A549 treated with RU486 at 1 μM for 4 hours (cell line): ENCODE measurements at places on chromosomes 4 and X. TPM values are rescaled to one million over a fixed set of nuclear protein-coding genes. Genes with fewer than 3 reads are reported as not detected.

CXorf51B gene
- not detected in 5 replicates for total RNA-seq

PHOX2B gene
- not detected in 5 replicates for total RNA-seq

NAA11 gene
- total RNA-seq = not detected in 5 replicates

SULT1B1 gene
- total RNA-seq = 0.14 TPM in 1 of 5 replicates, not detected in the others

FAT4 gene
- total RNA-seq = 0.85 to 2.1 TPM (median 1.4 TPM) in 5 replicates

RPS6KA6 gene
- total RNA-seq = 3.1 to 6.9 TPM (median 6.1 TPM) in 5 replicates

DUSP9 gene
- 0.89 to 2.1 TPM (median 1.4 TPM) in 5 replicates for total RNA-seq

CXCL1 gene
- total RNA-seq = 10.8 to 15.6 TPM (median 11.7 TPM) in 5 replicates

TCEAL6 gene
- total RNA-seq = not detected in 5 replicates

C1QTNF7 gene
- not detected in 5 replicates for total RNA-seq

S100P gene
- total RNA-seq = 27.5 to 78.2 TPM (median 64.1 TPM) in 5 replicates

CXXC4 gene
- 0.02 TPM in 2 of 5 replicates, not detected in the others for total RNA-seq

DMP1 gene
- not detected in 5 replicates for total RNA-seq

SHISA3 gene
- 0.05 TPM in 1 of 5 replicates, not detected in the others for total RNA-seq

CLDN22 gene
- total RNA-seq = not detected in 5 replicates

CPLX1 gene
- 0.47 to 0.70 TPM (median 0.51 TPM) in 5 replicates for total RNA-seq

SRPX2 gene
- total RNA-seq = 2.0 to 3.5 TPM (median 2.9 TPM) in 5 replicates

GPRIN3 gene
- 1.6 to 5.8 TPM (median 5.6 TPM) in 5 replicates for total RNA-seq

ITGB1BP2 gene
- total RNA-seq = 0.65 to 1.1 TPM (median 0.80 TPM) in 5 replicates

CSAG3 gene
- total RNA-seq = not detected in 5 replicates

CT45A1 gene
- total RNA-seq = not detected in 5 replicates

SSX2B gene
- total RNA-seq = not detected in 5 replicates

ACE2 gene
- not detected in 5 replicates for total RNA-seq

AMOT gene
- total RNA-seq = 0.05 TPM in 1 of 5 replicates, not detected in the others

HS6ST2 gene
- 0.03 to 0.17 TPM (median 0.10 TPM) in 3 of 5 replicates, not detected in the others for total RNA-seq

DDX60 gene
- total RNA-seq = 1.2 to 4.2 TPM (median 2.0 TPM) in 5 replicates

ATP7A gene
- 1.7 to 3.5 TPM (median 3.4 TPM) in 5 replicates for total RNA-seq

SSX3 gene
- total RNA-seq = not detected in 5 replicates

ESX1 gene
- 0.08 TPM in 1 of 5 replicates, not detected in the others for total RNA-seq

ARHGAP24 gene
- 4.4 to 5.2 TPM (median 4.6 TPM) in 5 replicates for total RNA-seq

MSN gene
- total RNA-seq = 231 to 316 TPM (median 284 TPM) in 5 replicates

F11 gene
- not detected in 5 replicates for total RNA-seq

MAGEA10 gene
- 0.13 TPM in 1 of 5 replicates, not detected in the others for total RNA-seq

GPR82 gene
- total RNA-seq = not detected in 5 replicates

ITIH6 gene
- total RNA-seq = not detected in 5 replicates

CXorf49 gene
- total RNA-seq = not detected in 5 replicates

GPR143 gene
- 0.16 to 0.33 TPM (median 0.27 TPM) in 4 of 5 replicates, not detected in the other for total RNA-seq

IL15 gene
- 5.3 to 11.9 TPM (median 11.3 TPM) in 5 replicates for total RNA-seq

IL21 gene
- total RNA-seq = not detected in 5 replicates

UGT2B7 gene
- 0.21 to 0.32 TPM (median 0.25 TPM) in 4 of 5 replicates, not detected in the other for total RNA-seq

XK gene
- 0.27 to 0.54 TPM (median 0.39 TPM) in 5 replicates for total RNA-seq

MAGEA9B gene
- 0.11 TPM in 1 of 5 replicates, not detected in the others for total RNA-seq

PLXNA3 gene
- 8.6 to 15.9 TPM (median 10.8 TPM) in 5 replicates for total RNA-seq

LUZP4 gene
- total RNA-seq = 0.08 TPM in 1 of 5 replicates, not detected in the others

IBSP gene
- not detected in 5 replicates for total RNA-seq

FGFBP2 gene
- total RNA-seq = not detected in 5 replicates

RPL10 gene
- 5,191 to 5,756 TPM (median 5,342 TPM) in 5 replicates for total RNA-seq

OTC gene
- total RNA-seq = not detected in 5 replicates

ATP2B3 gene
- 0.06 to 0.15 TPM (median 0.10 TPM) in 4 of 5 replicates, not detected in the other for total RNA-seq

MAGEB2 gene
- total RNA-seq = not detected in 5 replicates

PDGFRA gene
- 0.34 to 0.66 TPM (median 0.61 TPM) in 5 replicates for total RNA-seq

SLITRK2 gene
- total RNA-seq = not detected in 5 replicates

HS3ST1 gene
- 0.33 to 0.67 TPM (median 0.42 TPM) in 5 replicates for total RNA-seq
